GM13976 (cell line): ENCODE measurements at places on chromosomes 7 and 10.
A peak's percentile ranks its signal among the peaks of the same experiment; 100 is the strongest.

DNA sequence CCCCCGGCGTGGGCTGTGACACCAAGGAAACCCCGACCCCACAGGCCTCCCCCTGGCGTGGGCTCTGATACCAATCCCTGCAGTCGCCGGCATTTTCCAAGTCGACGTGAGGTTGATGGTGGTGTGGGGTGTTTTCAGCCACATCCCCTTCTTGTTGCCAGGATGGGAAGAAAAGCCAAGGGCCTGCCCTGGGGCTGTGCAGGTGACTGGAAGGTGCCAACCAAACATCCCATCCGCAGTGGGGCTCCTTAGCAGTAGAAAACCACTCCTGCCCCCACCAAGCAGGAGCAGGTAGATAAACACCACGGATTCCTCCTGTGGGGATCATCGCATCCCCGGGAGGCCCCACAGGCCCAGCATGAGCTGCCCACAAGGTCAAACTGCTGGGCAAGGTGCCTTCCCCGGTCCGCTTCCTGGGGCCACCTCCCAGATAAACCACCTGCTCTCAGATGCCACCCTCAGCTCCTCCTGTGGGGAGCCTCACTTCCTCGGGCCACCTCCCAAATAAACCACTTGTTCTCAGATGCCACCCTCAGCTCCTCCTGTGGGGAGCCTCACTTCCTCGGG is 88.5 kb upstream of the DIP2C start:
- peak; percentile 30 for DNase-seq

- DNase-seq, result peak; percentile 51
Observed at GRCh38 chr10:114767986-114768821, 53.4 kb upstream of the FHIP2A start.

DNA sequence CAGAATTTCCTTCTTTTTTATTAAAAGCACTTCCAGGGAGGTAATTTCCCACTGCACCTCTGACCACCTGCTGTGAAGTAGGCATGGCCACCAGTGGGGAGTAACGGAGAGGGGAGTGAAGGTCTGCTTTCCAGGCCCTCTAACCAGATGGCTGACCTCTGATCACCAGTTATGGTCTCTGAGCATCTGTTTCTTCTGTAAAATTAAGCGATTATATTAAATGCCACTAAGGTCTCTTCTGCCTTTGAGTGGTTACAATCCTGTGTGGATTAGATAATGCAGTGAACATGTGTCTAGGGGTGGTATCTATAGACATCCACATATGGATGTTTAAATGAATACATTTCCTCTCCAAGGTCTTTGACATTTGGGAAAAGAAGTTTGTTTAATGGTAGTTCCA is 199.6 kb downstream of the HERPUD2 start:
- DNase-seq, result no peak

GRCh38 chr7:1939434-1940401 is 269.6 kb downstream of the ELFN1 start:
- no peak for DNase-seq

- no peak for DNase-seq
Observed at GRCh38 chr10:58412502-58412961, 27.3 kb downstream of the TFAM start.

- DNase-seq, result no peak
Observed at GRCh38 chr7:130566168-130566897, 74.4 kb downstream of the MEST start.

GRCh38 chr7:65475040-65475726 is 101.5 kb downstream of the ZNF92 start:
- no peak for DNase-seq

- DNase-seq, result no peak
Observed at GRCh38 chr10:35422228-35422627, 85.9 kb downstream of the CCNY start.

DNA sequence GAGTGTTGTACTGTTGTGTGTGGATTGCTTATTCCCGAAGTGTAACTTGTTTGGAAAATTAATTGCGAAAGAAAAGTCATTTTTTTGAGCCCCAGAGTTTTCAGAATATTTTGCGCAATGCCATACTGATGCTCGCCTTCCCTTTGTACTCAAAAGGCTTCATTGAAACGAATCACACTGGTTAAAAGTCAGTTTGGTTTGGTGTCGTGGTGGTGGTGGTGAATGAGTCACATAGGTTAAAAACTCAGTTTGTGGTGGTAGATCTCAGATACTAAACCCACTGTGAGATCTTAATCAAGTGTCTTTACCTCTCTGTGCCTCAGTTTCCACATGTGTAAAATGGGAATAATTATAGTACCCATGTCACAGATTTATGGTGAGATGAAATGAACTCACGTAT is 61.1 kb upstream of the IL6 start:
- no peak for DNase-seq

DNA sequence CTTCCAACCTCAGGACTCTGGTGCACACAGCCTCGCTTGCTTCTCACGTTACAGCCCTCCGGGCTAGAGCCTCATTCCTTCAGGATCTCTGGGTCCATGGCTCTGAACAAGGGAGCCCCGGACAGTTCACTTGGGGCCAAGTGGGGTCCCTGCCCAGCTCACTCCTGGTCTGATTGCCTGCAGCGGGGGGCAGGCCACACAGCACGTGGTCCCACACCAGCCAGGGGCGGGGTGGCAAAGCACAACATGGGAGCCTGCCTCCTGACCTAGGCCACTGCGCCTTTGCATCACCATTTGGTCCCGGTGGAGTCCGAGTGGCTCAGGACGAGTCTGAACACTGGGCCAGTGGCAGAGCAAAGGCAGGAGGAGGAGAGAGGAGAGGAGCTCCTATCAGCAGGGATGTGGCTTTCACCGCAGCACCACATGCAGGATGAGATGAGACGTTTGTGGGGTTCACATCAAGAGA is 13.4 kb upstream of the CRYGN start:
- peak; percentile 13 for DNase-seq

DNA sequence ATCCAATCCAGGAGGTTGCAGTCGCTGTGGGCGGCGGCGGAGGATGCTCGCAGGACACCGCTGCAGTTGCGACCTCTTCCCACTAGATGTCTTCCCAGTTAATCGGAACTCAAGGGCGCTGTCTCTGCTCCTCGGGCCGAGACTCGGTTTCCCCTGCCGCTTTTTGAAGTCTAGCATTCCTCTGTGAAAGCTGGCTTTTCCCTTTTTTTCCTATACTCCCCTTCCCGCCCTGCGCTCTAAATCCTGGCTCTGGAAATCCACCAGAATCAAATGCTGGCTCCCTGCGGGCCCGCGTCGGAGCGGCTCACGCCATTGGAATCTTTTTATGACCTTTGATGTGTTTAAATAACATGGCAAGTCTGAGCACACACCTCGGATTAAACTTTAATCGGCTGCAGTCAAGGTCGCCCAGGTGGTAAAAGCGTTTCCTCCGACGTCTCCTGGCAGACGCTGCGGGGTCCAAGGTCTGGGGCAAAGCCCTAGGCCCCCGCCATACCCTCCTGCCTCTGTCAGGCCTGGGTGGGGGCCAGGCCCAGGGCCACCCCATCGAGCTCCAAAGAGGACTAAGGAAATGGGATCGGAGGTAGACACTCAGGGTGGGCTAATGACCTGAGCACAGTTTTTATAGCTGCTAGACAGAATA is 10.7 kb upstream of the HOXA13 start:
- DNase-seq, result peak; percentile 79

- no peak for DNase-seq
Observed at GRCh38 chr7:36923943-36924436, 199.7 kb upstream of the AOAH start.

DNA sequence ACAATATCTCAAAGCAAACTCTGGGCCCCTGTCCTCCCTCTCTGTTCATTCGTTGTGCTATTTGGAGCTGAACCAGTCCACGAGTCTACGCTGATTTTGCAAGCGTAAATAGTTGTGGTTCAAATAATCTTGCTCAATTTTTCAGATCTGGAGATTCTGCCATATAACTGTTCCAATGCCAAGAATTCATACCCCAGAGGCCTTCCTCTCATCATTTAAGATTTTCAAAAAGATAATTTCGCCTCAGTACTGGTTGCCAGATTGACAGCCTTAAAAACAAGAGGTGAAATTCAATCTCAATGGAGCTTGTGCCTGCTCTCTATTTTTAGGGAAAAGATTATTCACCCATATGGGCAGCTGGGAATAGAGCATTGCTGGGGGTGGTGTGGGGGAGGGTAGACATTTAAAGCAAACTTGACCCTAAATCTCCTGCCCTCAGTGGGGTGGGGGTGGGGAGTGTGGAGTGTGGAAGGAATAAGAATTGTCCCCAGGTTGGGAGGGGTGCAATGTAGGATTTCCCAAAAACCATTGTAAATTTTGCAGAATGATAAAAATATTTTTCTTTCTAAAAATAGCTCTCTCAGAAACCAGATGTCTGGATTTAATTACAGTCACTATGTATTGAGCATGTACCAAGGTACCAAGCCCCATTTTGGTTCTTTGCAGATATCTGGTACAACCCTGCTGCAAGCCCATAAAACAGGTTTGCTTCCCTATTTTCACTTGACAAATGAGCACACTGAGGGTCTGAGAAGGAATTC is 104.7 kb upstream of the EEPD1 start:
- no peak for DNase-seq

DNA sequence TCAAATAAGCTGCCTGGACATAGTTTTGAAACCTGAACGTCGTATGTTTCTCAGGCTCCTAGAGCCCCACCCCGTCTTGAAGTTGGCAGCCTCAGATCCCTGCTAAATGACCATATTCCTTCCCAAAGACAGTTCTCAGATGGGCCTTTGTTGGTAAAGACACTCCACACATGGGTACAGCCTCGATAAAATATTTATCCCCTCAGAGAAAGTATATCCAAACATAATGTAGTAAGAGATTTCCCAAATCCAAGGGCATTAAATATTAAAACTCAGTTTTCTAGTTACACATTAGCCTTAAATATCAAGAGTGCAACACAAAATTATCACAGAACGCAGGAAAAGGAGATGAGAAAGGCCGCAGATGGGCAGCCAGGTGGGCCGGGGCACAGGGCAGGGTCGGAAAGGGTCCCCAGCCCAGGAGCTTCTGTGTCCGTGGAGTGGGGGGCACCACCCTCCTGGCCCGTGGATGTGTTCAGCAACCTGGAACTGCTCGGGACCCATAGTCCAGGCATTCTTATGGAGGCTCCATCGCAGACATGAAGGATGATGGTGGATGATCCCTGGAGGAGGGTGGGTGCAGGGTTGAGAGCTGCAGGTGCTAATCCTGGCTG is 1.5 kb upstream of the CFAP46 start:
- no peak for DNase-seq

- no peak for DNase-seq
Observed at GRCh38 chr7:70470746-70471145, 661.2 kb upstream of the GALNT17 start.

DNA sequence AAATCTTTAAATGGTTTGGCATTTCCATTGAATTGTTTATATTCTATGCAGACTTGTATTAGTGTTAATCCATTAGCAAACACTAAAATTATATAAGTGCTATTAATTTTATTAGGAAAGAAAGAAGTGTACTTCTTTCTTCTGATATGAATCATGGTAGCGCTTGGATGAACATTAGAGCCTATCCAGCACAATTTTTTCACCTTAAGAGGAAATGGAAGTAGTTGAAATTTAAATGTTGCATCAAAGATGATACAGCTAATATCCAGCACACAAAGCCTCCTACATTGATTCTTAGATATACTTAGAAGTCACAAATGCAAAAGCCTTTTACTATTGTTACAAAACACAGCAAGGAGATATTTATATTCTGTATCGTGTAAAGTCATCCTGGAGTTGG is 174.5 kb downstream of the AHR start:
- no peak for DNase-seq

DNA sequence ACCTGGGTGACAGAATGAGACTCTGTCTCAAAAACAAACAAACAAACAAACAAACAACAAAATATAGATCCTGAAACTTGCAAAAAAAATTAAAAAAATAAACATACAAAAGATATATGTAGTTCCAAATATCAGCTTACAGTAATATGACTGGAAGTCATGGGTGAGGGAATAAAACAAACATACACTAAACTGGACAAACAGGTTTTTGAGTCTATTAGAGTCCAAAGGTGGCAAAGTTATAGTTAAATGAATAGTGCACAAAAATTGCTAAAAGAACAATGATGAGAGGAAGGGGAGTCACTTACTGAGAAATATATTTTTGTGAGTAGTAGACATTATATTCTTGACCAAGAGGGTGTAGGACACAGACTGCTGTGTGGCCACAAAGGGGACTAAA is 16.7 kb upstream of the RSBN1L start:
- no peak for DNase-seq

GRCh38 chr7:69110450-69111050 is 487.7 kb upstream of the AUTS2 start:
- DNase-seq, result no peak

DNA sequence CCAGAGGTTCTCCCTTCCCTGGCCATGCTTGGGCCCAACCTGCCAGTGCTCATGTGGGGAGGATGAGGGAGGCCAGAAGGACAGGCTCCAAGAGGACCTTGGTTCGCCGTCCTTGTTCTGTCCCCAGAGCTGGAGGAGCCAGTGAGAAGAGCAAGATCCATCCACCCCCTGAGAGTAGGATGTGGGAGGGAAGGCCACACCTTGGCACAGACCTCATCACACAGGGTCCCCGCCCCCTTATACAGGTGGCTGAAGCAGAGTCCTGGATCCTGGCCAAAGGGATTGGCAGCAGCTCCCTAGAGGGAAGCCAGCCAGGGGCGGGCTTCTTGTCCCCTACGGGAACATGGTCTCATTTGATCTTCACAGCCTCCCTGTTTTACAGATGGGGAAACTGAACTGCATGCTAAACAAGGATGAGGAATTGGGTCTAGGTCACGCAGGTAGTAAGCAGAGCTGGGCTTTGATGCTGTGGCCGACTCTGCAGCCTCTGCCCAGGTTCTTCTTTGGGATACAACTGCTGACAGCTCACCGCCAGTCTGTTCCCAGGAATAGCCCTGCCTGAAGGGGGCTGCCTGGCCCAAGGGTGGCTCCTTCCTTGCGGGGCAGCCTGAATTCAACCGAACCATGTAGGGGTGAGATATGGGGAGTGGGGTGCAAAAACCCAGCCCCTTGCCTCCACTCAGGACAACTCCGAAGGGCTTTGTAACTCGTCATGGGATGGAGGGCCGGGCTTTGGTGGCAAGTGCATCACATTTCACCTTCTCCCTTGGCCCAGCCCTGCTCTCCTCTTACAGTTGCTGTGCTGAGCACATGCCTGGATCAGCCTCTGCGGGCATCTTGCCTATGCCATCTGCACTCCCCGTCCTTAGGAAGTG is 62.2 kb upstream of the KDM7A start:
- DNase-seq, result no peak

GRCh38 chr10:102231357-102232318 is 5.5 kb downstream of the ELOVL3 start:
- DNase-seq, result peak; percentile 87

- DNase-seq, result no peak
Observed at GRCh38 chr7:158449942-158450341, 137.7 kb downstream of the PTPRN2 start.

DNA sequence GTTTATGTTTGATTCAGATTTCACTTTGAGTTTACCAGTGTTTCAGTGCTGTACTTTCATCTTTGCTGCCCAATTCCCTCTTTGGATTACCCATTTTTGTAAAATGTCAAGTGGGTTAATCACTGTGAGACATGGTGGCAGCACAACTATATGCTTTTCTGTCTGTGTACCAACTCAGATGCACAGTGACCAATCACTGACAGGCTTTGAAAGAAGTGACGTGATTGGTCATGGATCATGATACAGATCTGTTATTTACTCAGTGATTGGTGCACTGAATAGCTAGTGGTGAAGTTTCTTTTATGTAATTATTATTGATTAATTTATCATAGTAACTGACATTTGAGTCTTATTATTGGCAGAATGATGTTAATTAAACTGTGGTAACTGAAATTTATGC is 126.9 kb downstream of the SDK1 start:
- DNase-seq, result no peak

- no peak for DNase-seq
Observed at GRCh38 chr10:14261336-14261735, 69.4 kb downstream of the FRMD4A start.
